ENCODE measurements at places on chromosomes 1 and 21. TPM values are rescaled to one million over a fixed set of nuclear protein-coding genes. Genes with fewer than 3 reads are reported as not detected.

OR2L2 gene
- not detected for total RNA-seq

TCHHL1 gene
- total RNA-seq = not detected

C1orf210 gene
- total RNA-seq = not detected

LRRC71 gene
- 0.24 TPM for total RNA-seq

NPPB gene
- total RNA-seq = not detected

DNMT3L gene
- total RNA-seq = not detected

RPTN gene
- 0.07 TPM for total RNA-seq

CTSS gene
- 18.4 TPM for total RNA-seq

OXCT2 gene
- total RNA-seq = 0.25 TPM
